Left ventricle myocardium superior (tissue), 1 donor: ENCODE measurements at places on chromosomes 13 and 19. TPM values are rescaled to one million over a fixed set of nuclear protein-coding genes. Genes with fewer than 3 reads are reported as not detected.

PSG2 gene
- not detected for total RNA-seq

ZNF536 gene
- 6.4 TPM for total RNA-seq

DNA sequence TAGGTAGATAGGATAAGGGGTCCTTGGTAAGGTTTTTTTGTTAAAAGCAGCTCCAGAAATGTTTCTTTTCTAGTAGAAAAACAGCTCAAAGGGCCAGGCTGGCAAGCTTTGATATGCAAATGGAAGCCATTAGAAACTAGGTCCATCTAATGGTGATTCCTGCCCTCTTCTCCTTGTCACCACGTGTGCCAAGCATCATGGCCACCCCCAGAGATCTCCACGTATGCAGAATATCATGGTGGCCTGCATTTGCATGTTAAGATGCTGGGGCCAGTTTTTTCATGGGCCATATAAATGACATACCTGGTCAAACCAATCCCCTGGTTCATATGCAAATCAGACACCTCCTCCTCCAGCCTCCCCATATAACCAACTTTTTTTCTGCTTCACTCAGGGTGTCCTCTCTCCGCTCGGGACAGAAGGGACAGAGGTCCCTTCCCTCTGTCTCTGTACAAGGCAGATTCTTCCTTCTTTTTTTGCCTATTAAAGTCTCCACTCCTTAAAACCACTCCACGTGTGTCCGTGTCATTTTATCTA is 1335.9 kb downstream of the UQCRFS1 start:
- DNase-seq = no peak

GRCh38 chr13:39804332-39805210 is 149.1 kb downstream of the COG6 start:
- DNase-seq = no peak

NOP53 gene
- 169 TPM for total RNA-seq

GRCh38 chr13:72953391-72953965 is 105.3 kb upstream of the KLF5 start:
- no peak for DNase-seq

DGKH gene
- 5.2 TPM for total RNA-seq

DNA sequence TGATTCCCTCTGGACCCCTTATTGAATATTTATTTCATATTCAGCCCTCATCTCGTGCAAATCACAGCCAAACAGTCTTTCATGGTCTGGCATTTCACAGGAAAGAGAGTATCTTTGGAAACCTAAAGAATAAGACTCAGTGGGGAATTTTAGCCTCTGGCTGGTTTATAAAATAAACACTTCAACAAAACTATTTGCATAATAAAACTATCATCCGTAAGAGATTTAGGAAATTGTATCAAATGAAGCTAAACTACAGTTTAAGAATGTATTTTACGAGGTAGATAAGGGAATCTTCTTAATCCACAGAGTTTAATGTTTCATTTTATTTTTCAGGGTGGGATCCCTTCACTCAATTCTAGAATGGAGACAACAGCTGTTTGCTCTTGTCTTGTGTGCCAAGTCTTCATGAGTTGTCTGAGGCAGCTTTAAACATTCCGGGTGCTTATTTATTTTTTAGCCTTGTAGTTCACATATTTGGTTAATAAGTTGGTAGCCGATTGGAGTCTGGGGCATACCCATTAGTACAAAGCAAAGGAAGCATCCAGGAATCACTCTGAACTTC is 634.4 kb upstream of the KLF12 start:
- DNase-seq = no peak

DNA sequence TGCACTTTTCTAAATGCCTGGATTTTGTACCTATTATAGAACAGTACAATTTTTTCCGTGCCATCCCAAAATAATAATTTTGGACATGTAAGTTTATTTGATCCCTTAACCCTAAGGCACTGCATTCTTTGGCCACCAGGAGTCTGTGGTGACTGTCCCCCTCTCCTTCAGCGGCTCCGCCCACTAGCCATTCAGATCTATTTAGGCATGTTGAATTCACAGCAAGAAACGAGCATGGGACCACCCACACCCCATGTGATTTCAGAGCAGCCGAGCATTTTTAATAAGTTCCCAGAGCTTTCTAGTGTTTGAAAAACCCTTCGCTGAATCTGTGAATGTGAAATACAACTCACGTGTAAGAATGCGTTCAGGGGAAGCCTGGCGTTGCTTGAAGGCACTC is 567.5 kb downstream of the MYO16 start:
- no peak for DNase-seq

- no peak for DNase-seq
Measured at GRCh38 chr19:16022251-16022650, 54.0 kb upstream of the TPM4 start.

DNA sequence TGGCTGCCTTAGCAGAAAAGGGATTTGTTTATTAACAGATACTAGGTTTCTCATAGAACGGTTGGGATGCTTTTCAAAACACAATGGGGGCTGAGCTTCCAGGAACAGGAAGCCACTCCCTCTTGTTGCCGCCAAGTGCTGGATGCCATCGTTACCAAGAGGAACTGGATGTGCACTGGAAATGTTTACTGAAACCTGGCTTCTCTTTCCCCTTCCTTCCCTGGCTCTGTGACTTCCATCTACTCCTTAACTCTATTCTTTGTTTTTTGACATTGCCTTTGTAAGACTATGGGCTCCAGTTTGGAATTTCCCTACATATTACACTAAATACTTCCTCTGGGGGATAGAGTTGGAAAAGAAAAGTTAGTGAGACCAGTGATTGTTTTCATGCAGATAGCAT is 11.7 kb upstream of the KL start:
- DNase-seq = peak; percentile 60

- no peak for DNase-seq
Measured at GRCh38 chr19:44865196-44865767, 19.2 kb downstream of the NECTIN2 start.

DNA sequence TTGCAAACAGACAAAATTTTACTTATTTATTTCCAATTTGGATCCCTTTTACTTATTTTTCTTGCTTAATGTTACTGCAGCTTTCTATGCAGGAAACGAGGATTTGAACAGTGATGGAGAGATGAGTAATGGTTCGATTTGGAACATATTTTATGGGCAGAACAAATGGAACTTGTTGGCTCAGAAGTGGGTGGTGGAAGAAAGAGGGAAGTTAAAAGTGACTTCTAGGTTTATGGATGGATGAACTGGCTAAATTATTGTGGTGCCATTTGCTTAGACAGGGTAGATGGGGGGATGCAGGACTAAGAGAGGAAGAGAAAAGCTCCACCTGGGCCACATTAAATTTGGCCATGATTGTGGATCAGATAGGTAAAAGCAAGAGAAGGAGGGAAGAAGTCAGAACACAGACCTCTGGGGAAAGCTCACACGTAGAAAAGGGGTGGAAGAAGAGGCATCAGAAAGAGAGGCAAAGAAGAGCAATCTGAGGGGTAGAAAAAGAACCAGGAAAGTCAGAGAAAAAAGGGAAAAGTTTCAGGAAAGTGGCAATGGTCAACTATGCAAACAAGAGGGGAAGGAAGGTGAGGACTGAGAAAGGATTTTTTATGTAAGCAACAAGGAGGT is 768 bp upstream of the CYSLTR2 start:
- no peak for DNase-seq

SLC17A7 gene
- 1.4 TPM for total RNA-seq

- DNase-seq = no peak
Measured at GRCh38 chr13:103078158-103078557, 11.9 kb upstream of the SLC10A2 start.

- DNase-seq = no peak
Measured at GRCh38 chr13:105047676-105048295, 1487.7 kb downstream of the EFNB2 start.

DNA sequence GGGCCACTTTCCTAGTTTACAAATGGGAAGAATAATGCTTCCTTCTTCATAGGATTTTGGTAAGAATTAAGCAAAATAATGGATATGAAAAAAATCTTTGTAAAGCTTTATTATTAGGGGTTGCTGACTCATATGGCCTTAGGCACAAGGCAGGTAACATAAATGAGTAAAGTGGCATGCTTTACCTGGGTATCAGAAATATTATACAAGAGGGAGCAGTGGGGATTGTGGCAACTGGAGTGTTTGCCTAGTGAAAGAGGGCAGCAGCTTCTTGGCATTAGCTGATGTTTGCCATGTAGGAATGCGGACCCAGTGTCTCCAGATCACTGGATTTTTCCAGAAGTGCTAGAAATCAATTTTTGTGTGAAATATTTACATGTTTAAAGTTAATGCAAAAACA is 19.5 kb downstream of the WDFY2 start:
- DNase-seq = no peak

GRCh38 chr19:54084410-54084809 is 3.2 kb upstream of the TARM1 start:
- no peak for DNase-seq

DNA sequence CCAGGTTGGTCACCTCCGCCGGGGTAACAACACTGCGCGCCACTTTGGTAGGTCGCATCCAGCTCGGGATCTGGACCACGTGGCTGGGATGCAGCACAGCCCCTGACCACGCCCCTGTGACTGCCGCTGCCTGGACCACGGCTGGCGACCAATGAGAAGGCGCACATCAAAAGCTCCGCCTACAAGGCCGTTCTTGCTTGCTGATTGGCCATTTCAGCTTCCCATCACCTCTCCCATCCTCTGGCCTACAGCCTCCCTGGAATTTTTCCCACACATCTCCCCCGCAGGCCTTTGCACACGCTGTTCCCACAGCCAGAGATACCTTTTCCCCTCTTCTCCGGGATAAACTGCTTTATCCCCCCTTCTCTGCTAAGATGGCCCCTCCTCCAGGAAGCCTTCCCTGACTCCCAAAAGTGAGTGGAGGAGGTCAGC is 12.5 kb upstream of the MAP1S start:
- no peak for DNase-seq

DNA sequence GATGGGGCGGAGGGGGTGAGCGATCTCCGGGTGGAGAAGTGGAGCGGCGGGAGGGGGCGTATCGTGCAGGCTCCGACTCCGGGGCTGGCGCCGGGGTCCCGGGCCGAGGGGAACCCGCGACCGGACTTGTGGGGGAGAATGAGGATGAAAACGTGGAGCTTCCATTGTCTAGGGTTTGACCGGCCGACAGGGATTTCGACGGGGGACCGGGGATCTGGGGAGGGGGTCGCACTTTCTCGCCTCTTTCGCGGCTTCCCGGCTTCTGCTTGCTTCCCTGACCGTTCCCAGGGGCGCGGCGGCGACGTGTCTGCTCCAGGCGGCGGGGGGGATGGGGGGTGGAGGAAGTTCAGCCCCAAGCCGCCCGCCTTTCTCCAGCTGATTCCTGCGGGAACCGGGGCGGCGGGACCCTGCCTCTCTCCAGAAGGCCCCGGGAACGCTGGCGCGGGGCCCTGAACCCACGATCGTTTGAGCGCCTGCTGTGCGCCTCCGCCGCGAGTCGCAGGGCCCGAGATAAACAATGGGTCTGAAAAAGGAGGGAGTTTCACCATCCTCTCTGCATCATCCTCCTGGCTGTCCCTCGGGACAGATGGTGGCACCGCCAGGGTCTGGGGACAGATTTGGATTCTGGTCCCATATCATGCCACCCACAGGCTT is 790 bp downstream of the TPM4 start:
- DNase-seq = peak; percentile 81

DNA sequence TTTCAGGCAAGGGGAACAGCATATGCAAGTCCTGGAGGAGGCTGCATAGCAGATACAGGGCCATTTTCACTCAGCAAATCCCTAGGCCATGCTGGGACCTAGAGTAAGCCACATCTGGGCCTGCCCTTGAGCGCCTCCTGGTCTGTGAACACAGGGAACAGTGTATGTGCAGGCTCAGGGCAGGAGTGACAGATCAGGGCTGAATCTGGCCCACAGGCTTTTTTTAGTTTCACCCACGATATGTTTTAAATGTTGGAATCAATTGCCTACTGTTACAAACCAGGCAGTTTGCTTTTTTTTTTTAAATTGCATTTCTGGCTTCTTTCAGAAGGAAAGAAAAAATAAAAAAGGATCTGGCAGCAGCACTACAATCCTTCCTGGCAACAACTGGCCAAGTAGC is 1.5 kb upstream of the TMEM145 start:
- DNase-seq = no peak

- DNase-seq = no peak
Measured at GRCh38 chr13:100473087-100473486, 115.5 kb downstream of the GGACT start.
